ENCODE measurements at places on chromosomes 1 and 21.

- no peak for DNase-seq
These were observed 42.7 kb upstream of the TRIM45 start for GRCh38 chr1:117164209-117164608.

- no peak for DNase-seq
These were observed 27.6 kb downstream of the TENT5C start for GRCh38 chr1:117633423-117633822.

DNA sequence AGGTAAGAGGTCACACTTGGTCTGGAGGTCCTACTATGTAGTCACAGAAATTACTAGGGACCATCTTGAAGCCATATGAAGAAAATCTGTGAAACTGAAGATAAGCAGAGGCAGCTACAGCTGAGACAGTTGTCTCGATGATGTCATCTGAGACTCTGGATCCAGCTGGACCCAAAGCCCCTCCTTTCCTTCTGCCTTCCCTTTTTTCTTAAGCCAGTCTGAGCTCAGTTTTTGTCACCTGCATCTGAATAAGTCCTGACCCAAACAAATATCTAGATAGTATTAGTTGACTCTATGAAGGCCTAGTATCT is 143.3 kb downstream of the ETS2 start:
- no peak for DNase-seq

- no peak for DNase-seq
These were observed 8.7 kb upstream of the TMEM52 start for GRCh38 chr1:1927751-1928150.

DNA sequence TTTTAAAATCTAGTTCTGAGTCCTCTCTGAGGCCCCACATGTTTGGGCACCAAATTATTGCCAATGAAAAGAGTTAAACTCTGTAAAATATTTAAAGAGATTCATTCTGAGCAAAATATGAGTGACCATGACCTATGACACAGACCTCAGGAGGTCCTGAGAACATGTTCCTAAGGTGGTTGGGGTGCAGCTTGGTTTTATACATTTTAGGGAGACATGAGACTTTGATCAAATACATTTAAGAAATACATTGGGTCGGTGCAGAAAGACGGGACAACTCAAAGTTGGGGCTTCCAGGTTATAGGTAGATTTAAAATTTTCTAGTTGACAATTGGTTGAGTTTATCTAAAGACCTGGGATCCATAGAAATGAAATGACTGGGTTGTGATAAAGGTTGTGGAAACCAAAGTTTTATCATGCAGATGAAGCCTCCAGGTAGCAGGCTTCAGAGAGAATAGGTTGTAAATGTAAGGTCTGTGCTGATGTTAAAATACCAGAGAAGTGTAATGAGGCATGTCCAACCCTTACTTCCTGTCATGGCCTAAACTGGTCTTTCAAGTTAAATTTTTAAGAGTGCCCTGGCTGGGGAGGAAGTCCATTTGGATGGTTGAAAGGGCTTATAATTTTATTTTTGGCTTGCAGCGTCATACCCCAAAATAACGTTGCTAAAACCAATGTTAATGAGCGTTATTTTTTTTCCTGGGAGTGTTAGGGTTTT is 274.9 kb downstream of the NUF2 start:
- no peak for DNase-seq

DNA sequence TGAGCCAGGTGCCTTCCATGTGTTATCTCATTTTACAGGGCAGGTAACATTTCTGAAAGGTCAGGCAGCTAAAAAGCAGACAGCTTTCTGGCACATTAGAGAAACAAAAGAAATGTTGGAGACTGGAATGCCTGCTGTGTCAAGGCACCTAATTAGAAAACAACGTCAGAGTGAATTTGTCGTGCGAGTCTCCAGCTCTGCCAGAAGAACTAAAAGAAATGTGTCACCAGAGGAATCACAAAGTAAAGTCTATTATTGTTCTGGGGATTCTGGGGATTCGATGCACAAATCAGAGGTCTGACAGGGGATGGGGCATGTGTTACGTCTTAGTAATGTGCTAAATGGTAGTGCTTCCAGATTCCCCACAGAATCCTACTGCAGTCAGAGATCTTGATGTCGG is 89.3 kb downstream of the EDEM3 start:
- no peak for DNase-seq

DNA sequence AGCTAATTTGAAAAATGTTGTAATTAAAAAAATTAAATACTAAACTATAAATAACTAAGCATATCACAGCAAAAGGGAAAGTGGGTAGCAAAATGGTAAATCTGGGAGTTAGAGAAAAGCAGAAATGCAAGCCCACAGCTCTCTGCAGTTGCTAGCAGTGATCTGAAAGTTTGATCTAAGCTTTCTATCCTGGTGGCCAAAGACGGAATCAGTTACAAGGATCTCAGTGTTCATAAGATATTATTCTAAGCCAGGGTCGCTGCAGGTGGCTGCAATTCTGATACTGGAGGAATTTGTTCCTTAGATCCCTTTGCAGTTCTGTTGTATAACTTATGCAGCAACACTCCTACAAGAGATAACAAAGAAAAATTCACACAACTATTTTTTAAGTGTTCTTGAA is 363.7 kb downstream of the SETD4 start:
- peak; percentile 6 for DNase-seq

GRCh38 chr1:68811806-68812205 is 314.9 kb upstream of the DEPDC1 start:
- no peak for DNase-seq

DNA sequence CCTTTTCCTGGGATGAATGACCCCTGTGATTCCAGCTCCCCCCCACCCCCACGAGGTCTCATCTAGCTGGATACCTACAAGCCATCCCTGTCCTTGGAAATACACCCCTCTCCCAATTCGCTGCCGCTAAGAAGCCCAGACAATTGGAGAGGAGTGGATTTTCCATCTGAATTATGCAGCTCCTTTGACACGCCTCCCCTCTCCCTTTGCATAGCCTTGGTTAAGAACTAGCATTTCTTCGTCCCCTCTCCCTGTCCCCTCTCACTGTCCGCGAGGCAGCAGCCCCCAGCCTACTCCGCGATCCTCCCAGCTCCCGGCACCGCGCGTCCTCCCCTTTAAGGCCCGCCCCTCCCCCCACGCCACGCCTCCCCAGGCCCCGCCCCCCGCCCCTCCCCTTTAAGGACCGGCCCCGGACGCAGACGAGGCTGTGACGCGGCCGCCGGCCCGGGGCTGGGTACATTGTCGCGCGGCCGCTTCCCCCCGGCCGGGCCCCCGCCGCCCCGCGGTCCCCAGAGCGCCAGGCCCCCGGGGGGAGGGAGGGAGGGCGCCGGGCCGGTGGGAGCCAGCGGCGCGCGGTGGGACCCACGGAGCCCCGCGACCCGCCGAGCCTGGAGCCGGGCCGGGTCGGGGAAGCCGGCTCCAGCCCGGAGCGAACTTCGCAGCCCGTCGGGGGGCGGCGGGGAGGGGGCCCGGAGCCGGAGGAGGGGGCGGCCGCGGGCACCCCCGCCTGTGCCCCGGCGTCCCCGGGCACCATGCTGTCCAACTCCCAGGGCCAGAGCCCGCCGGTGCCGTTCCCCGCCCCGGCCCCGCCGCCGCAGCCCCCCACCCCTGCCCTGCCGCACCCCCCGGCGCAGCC is at the start of gene MAPKAPK2:
MAPKAPK2 (plus strand) TSS at position 428 of the 856 bp plus-strand sequence; CDS start at position 753, 325 bp downstream.
- DNase-seq: peak; percentile 99

DNA sequence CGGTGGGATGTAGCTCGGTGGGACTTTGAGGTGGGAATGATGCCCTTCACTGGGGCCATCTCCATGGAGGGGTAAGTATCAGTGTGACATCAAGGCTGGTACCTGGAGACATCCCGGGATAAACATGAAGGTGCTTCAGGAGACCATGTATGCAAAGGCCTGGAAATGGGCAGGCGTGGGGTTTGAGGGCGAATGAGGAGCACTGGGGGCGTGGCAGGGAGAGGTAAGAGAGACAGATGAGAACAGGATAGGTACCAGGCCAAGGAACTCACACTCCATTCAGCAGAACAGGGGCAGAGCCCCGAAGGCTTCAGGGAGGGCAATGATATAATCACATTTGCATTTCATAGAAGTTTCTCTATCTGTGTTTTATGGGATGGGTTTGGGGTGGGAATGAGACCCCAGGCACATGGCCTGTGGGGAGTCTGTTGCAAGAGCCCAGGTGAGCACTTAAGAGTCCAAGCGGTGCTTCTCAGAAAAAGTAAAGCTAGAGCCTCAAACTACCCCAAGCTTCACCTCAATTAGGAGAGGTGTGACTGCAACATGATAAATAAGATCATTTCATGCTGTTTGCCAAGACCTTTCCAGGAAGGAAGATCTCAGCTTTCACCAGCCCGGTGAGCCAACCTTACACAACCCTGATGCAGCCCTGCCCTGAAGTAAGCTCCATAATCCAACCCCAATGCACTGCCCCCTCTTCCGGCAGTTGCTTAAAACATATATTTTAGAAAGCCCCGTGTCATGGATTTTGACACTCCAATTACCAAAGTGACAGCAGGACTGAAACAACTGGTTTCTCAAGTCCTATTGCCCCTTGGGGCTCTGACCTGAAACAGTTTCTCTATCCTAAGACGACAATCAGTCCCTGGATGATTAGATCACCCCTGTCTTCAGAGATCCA is 7.4 kb downstream of the S100A9 start:
- DNase-seq: no peak

DNA sequence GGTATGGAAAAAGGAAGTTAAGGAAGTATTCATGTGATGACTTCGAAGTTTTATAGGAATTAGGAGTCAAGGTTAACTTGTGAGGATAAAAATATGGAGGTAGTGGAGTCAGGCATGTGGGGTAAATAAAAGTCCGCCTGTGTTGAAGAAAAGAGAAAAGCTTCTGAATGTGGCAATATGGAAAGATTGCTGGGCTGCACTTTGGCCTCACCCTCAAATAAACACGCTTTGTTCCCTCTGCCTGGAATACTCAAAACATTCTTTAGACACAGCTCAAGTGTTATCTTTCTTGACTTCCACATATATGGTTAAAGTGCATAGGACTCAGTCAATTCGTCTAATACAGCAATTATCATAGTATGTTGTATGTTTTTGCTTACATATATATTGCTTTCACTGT is 137.7 kb downstream of the PLA2G4A start:
- DNase-seq: no peak

All from frontal cortex (tissue), 4 donors.